ENCODE measurements at places on chromosomes 1 and 21.
A peak's percentile ranks its signal among the peaks of the same experiment; 100 is the strongest.

GRCh38 chr1:225845571-225846259 lies 35.8 kb downstream of the EPHX1 start:
- DNase-seq, result peak; percentile 55

GRCh38 chr1:83770319-83770661 lies 228.6 kb downstream of the TTLL7 start:
- DNase-seq, result no peak

- DNase-seq, result no peak
These were observed 294.6 kb downstream of the RPS6KC1 start for GRCh38 chr1:213345621-213346020.

GRCh38 chr21:42019101-42019605 lies 9.0 kb upstream of the ZBTB21 start:
- DNase-seq, result no peak

- DNase-seq, result peak; percentile 35
These were observed 58.7 kb upstream of the ABCG1 start for GRCh38 chr21:42160111-42160721.

GRCh38 chr1:31624731-31625514 lies 7.4 kb downstream of the HCRTR1 start:
- no peak for DNase-seq

- DNase-seq, result no peak
These were observed 4.6 kb upstream of the CTPS1 start for GRCh38 chr1:40974945-40975344.

- DNase-seq, result no peak
These were observed 25.7 kb downstream of the TTC3 start for GRCh38 chr21:37098751-37099150.
